ENCODE measurements at places on chromosomes 6 and 20.

DNA sequence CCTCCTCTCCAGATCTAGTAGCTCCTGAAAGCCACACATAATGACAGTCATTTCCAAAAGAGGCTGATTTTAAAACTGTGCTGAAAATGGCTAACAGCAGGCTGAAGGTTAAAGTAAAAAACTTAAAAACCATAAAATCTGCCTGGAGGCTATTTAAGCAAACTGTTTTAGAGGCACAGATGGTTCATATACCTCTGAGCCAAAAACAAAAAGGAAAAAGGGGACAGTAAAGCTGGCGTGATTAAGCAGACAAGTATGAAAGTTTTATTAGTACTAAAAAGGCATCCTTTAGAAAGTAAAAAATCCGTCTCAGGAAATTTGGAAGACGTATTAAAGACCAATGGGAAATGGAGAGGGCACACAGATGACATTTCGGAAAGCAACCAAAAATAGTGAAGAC is 55.8 kb downstream of the SOBP start:
- DNase-seq, result no peak

DNA sequence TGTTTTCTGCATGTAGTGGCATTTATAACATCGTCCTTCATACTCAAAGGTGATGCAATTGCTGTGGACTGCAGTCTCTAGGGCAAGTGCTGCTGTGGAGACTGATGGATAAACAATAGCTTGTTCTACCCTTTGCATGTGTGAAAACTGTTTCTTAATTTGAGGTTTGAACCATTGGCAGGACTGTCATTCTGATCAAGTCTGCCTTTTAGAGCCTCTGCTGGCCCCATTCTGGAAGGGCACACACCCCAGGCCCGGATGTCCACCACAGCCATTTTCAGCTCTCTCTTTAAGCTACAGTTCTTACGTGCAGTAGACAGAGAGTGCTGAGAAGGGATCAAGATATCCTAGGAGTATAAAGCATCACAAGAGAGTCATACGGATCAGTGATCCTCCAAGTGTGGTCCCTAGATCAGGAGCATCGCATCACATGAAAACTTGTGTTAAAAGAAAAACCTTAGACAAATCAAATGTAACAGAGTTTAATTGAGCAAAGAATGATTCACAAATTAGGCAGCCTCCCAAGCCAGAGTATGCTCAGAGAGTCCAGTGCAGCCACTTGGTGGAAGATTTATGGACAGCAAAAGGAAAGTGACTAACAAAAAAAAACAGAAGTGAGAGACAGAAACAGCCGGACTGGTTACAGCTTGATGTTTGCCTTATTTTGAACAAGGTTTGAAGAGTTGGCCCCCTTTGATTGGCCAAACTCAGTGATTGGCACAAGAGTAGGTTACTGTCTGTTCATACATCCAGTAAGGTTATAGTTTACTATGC is 52.0 kb downstream of the FRK start:
- no peak for DNase-seq

DNA sequence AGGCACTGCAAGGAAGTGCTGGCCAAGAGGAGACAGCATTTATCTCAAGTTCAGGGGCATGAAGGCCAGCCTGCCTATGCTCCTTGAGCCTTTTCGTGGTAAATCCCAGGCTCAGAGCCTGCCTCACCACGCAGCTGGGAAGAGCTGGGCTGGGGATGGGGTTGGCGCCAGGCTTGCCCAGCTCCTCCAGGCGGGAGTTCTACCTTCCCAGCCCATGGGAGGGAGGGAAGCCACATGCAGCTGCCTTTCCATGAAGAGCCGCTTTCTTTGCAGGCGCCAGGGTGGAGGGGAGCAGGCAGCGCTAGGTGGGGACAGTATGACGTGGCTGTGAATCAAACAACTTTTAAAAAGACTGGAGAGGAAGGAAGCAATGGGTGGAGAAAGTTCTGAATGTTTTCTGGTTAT is 19.5 kb upstream of the SIRT5 start:
- no peak for DNase-seq

DNA sequence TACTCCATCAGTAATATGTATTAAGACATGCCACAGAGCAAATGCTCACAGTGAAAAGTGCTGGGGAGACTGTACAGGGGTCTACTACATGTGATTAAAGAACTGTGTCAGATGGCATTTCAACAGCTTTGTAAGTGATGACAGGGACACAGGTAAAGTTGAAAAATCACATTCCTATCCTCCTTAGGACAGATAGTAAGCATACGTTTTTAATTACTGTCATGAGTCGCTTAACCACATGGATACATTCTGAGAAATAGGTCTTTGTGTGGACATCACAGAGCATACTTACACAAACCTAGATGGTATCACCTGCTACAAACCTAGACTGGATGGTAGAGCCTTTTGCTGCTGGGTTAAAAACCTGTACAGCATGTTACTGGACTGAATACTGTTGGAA is 645.8 kb upstream of the AGPAT4 start:
- no peak for DNase-seq
